Activated T-helper 1 cell treated with anti-CD3 and anti-CD28 coated beads, Interleukin-12 subunit alpha, Interleukin-12 subunit beta, Interleukin-2, Interleukin-4 antibody, amounts not matched to agents 30 ng/mL and 10 ng/mL and 1 ng/mL, durations not matched to agents 14 hours and 24 hours and 36 hours (primary cell): ENCODE measurements at places on chromosomes 12 and 14.
A peak's percentile ranks its signal among the peaks of the same experiment; 100 is the strongest.

- DNase-seq = no peak
These were observed 11.2 kb downstream of the AHNAK2 start for GRCh38 chr14:104966981-104967385.

- DNase-seq = no peak
These were observed 67.0 kb downstream of the PRKCH start for GRCh38 chr14:61388173-61388975.

DNA sequence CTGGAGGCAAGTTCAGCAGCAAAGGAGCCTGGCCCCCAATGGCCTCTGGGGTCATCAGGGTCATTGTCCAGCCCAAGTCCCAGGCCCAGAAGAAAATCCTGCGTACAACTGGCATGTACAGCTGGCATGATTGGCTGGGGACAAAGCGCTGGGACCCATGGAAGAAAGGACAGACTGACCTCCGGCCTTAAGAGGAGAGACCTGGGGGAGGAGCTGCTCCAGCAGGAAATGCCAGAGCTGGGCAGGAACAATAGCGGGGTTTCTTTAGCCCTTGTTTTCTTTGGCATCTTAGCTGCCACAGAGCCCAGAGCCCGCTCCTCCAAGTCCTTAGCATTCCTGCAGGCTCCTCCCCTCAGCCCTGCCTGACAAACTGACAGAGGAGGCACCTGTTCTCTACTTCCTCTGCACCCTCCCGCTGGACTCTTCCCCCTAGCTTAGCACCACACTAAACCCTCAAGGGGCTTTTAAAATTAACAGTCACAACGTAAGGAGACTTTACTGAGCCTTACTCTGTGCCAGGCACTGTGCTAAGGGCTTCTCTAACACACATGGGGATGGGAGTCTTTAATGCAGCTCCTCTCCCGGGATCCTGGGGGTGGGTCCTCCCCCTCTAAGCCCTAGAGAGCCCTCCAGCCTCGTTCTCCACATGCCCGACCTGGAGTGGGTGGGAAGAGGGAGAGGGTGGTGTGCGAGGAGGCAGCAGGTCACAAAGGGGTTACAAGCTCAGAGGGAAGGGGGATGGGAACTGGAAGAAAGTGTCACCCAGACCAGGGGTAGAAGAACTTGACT is 1.8 kb upstream of the AQP5 start:
- DNase-seq = no peak

GRCh38 chr12:6330999-6331714 is 10.7 kb downstream of the TNFRSF1A start:
- DNase-seq = no peak

DNA sequence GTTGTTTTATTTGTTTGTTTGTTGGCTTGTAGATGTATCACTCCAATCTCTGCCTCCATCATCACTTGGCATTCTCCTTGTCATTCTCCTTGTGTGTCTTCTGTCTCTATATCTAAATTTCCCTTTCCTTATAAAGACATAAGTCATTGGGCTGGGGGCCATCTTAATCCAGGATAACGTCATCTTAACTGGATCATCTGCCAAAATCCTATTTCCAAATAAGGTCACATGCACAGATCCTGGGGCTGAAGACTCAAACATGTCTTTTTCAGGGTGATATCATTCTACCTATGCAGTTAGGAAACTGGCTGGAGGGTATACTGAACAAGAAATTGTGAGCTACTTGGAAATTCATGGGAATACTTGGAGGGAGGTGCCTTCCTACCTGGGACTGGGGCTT is 8.7 kb upstream of the CCDC60 start:
- DNase-seq = no peak

DNA sequence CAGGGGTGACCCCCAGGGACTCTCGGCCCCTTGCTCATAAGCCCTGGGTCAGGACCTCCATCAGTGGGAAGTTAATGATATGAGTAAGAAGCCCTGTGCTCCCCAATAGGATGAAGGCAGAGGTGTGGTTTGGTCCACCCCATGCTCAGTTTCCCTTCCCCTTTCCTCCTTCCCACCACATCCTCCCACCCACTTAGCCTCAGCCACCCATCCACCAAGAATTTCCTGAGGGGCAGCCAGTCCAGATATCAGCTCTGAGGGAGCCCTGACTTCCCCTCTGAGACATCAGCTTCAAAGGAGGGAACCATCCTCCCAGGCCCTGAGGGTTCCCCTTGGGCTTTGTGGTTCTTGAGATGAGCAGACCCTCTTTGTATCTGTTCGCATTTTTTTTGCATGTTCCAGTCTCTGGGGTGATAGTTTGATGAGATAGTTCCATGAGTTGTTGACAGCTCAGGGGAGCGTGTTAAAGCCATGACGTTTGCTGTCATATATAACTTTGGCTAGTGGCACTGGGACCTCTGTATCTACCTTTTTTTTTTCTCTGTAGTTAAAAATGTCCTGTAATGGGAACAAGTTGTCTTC is 71.2 kb downstream of the LGMN start:
- peak; percentile 24 for DNase-seq

- DNase-seq = no peak
These were observed 6.7 kb upstream of the KCNH5 start for GRCh38 chr14:63051992-63052391.

- no peak for DNase-seq
These were observed 371.4 kb upstream of the TMTC1 start for GRCh38 chr12:30155001-30155730.

DNA sequence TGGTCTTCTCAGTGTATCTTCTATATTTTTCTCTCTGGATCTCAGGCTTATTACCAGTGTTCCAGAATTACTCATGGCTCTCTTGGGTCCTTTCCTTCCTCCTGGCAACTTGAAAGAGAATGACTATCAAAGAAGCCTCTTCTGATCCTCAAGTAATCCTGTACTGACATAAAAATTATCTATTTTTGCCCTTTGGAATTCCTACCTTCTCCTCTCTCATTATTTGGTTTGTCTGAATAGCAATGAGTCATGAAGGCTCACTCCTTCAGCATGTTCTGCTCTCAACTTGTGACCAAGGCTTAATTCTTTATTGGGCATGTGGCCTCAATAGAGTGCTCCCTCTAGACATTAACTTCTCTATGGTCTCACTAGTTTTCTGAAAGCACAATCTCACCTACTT is 553.6 kb upstream of the ATP2B1 start:
- no peak for DNase-seq

DNA sequence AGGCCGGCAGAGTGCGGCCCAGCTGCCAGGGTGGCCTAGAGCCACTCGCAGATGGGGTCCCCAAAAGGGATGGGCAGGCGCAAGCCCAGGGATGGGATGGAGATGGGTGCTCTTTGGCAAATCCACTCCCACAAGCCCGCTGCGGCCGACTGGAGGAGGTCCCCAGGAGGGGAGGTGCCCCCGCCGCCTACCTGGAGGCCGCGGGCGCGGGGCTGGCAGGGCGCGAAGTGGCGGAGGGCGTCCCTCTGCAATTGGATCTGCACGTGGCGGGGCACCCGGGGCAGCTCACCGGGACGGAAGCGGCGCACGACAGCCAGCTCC is 730 bp downstream of the PPP1R3E start:
- DNase-seq = no peak

GRCh38 chr14:69671365-69672030 is 60.1 kb downstream of the SUSD6 start:
- DNase-seq = no peak

GRCh38 chr12:28051516-28052354 is 79.2 kb upstream of the PTHLH start:
- no peak for DNase-seq

- no peak for DNase-seq
These were observed 25.1 kb downstream of the PRKAB1 start for GRCh38 chr12:119692997-119693396.

DNA sequence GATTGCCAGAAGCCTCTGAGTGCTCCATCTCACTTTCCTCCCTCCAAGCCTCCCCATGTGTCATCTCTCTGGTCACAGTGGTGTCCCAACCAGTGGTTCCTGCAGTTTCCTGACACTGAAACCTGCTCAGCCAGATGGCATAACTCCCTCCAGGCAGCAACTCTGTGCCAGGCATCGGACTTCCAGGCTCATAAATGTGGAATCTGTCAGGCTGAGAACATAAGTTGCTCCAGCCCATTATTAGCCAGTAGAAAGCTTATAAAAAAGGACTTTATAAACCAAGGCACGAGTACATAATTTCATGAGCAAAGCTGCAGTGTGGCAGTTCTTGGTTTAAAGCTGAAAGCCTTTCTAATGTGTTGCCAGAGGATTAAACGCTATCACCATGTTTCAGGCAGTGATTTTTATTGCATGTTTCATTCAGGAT is 194.3 kb downstream of the DACT1 start:
- DNase-seq = no peak

DNA sequence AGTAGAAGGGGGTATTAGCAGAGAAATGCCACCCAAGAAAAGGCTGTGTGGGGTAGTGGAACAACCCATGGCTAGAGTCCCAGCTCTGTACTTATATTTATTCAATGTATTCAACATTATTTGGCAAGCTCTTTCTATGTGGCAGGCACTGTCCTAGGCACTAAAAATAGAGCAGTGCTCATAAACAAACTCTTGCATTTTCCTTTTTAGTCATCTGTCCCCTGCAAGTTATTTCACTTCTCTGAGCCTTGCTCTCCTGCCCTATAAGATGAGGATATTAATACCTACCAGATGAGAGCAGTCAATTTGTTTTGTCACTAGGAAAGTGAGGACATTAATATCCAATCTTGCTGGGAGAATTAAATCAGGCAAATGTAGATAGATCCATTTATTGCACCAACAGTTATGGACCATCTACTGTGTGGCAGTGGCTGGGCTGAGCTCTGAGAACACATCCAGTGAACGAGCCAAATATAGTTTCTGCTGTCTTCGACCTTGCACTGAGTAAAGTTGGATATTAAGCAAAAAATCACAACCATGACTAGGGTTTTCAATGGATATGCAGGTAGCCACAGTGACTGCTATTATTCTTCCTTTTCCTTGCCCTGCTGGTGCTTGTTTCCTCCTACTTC is 314.3 kb upstream of the TBX3 start:
- no peak for DNase-seq

DNA sequence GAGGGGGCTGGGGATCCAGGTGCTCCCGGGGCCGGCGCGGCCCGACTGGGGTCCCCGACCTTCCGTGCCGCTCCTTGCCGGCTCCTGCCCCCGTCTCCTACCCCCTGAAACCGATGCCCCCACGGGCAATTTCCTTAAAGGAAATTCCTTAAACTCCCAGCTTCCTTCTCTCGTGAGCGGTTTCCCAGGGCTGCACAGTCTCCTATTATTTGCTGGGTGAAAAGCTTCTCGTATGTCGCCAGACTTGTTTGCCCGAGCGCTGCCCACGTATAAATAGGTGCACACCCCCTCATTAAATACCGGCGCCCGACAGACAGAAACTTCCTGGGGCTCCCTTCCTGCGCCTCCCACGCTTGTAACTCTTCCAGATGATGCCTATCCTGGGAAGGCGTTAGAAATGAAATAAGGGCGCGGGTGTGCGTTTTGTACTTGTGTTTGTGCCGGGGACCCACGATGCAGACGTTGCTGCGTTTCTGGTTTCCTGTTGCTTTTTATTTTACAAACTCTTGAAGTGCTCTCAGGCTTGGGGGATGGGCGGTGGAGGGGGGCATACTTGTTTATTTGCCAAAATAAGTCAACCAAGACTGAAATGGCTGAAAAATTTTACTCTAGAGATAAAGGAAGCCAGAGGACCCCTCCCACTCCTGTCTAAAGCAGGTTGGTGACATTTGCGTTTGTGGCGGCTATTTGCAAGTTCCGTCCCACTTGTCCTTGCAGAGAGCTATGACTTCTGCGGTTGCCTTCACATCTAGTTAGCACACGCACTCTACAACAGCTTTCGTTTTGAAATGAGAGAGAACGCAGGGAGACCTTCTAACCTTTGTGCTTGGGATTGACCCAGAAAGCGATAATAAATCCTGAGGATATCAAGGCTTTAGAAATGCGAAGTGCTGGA is 1.0 kb downstream of the HIP1R start:
- peak; percentile 48 for DNase-seq

DNA sequence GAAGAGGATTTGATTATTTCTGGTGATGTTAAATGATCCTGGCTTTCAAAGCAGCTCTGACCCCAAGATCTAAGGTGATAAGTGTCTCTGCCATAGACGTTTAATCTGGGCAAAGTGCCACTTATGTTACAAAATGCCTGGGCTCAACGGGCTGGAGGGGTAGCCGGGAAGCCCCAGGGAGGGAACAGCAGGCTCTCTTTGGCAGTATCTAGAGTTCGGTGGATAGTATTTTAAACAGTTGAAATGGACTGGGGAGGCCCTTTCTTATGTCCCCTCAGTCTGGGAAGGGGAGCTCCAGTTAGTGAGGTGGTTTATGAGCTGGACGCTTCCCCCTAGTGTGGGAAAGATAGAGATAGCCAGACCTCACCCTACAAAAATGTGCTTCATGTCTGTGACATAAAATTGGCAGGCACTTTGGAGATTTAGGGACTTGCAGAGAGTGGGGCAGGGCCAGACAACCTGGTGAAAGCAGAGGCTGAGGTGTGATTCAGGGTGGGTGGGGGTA is 5.5 kb upstream of the HOXC11 start:
- no peak for DNase-seq

DNA sequence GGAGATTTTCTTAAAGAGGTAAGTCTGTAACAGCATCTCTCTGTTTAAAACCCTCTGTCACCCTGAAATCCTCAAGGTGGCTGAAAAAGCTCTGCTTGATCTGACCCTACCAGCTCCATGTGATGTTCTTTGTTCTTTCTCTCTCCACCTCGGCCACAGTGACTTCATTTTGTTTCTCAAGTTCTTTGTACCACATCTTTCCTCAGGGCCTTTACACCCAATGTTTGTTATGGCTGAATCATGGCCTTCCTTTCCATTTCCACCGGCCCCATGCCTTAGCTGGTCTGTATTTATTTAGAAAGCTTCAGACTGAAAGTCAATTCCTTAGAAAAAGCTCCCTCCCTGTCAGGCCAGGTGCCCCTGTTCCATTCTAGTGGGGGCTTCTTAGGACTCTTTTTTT is 431.2 kb downstream of the NAV3 start:
- no peak for DNase-seq

- DNase-seq = no peak
These were observed 74.2 kb upstream of the RASSF8 start for GRCh38 chr12:25884024-25884919.

DNA sequence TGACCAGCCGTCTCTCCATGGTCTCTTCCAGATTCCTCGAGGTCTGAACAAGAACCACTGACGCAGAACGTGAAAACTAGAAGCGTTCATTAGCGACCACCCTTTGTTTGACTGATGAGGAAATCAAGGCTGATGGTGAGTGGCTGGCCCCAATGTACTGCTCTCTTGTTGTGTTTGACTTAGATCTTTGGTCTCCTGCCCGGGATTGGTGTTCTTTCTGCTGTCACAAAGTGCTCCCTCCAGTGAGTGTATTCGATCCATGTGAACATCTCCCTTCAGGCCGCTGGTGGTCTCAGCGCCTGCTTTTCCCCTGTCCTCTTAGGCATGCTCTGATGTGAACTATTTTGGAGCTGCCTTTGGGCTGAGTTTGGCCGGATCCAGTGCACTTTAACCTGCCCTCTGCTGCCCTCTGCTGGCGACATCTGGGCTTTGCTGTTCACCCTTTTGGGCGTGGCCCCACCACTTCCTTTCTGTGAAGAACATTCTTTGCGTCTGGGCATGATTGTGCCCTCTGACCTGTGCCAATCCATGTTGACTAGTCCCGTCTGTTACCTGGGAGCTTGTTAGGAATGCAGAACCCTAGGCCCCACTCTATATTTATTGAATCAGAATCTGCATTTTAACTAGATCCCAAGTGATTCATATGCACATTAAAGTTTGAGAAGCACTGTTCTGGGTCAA is 279.1 kb downstream of the TTC6 start:
- peak; percentile 65 for DNase-seq

GRCh38 chr14:20512177-20512905 is 7.0 kb downstream of the RNASE10 start:
- DNase-seq = no peak
